ENCODE measurements at places on chromosomes 1 and 21.

GRCh38 chr1:88169939-88170338, 514.1 kb upstream of the PKN2 start:
- H3K4me3 ChIP-seq: no peak overlapping the region
- no peaks in the 10 kb centered on the region for H3K36me3 ChIP-seq
- H3K27me3 ChIP-seq: no peaks in the 10 kb centered on the region
- no peaks in the 10 kb centered on the region for H3K4me1 ChIP-seq
- no peak overlapping the region for H3K27ac ChIP-seq

DNA sequence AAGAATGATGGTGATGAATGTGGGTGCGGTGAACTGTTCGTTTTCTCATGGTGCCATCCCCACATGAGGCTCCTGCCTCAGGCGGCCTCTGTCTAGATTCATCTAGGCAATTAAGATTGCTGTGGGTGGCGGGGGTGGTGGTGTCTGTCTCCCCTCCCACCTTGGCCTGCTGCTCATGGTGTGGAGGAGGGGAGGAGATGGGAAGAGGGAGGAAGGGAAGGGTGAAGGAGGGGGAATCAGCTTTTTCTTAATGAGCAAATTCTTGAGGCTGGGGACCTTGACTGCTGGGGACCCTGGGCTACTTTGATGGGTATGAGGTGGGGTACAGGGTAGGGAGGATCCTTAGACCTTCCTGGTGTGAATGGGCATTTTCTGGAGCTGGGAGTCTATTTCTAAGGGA, 55.8 kb downstream of the H3-3A start:
- no peak for DNase-seq
- no peak overlapping the region for H3K27ac ChIP-seq
- no peak overlapping the region for H3K4me3 ChIP-seq
- H3K4me1 ChIP-seq: peaks cover 18% of the 10 kb centered on the region
- no peaks in the 10 kb centered on the region for H3K27me3 ChIP-seq
- H3K36me3 ChIP-seq: no peaks in the 10 kb centered on the region

GRCh38 chr21:33135925-33136324, 66.0 kb downstream of the OLIG1 start:
- no peak overlapping the region for H3K4me3 ChIP-seq
- DNase-seq: no peak
- no peak overlapping the region for H3K27ac ChIP-seq

DNA sequence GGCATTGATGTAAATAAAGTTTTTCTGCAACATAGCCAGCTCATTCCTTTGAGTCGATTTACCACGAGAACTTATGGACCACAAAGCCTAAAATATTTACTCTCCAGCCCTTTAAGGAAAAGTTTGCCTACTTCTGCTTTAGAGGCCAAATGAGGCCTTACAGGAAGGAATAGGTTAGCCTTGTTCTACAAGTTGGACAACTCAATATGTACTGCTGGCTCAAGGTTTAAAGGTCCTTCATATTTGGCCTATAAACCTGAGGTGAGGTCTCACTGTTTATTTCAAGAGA, 144.5 kb upstream of the DNAH14 start:
- no peak for DNase-seq
- H3K36me3 ChIP-seq: no peaks in the 10 kb centered on the region
- H3K27me3 ChIP-seq: no peaks in the 10 kb centered on the region
- no peak overlapping the region for H3K27ac ChIP-seq

DNA sequence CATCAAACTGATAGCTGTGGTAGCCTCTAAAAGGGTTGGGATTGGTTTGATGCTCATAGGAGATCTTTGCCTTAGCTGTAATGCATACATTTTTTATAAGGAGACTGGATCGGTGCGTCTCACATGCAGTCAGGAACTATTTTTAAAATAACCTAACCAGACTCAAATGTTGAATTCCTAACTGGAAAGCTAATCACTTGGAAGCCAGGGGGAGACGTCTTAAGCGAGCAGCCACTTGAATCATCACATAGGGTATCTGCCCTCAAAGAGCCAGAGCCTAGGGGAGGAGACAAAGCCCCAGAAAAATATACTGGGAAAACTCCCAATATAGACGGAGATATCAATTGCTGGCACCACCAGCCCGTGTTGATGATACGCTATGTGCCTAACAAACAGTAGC, 61.7 kb upstream of the PUM1 start:
- H3K4me3 ChIP-seq: no peak overlapping the region
- H3K36me3 ChIP-seq: no peaks in the 10 kb centered on the region
- DNase-seq: no peak
- no peaks in the 10 kb centered on the region for H3K27me3 ChIP-seq
- H3K4me1 ChIP-seq: no peaks in the 10 kb centered on the region

GRCh38 chr21:38527737-38528136, 29.5 kb upstream of the ERG start:
- H3K36me3 ChIP-seq: no peaks in the 10 kb centered on the region
- no peak for DNase-seq
- no peak overlapping the region for H3K27ac ChIP-seq
- H3K4me3 ChIP-seq: no peak overlapping the region

DNA sequence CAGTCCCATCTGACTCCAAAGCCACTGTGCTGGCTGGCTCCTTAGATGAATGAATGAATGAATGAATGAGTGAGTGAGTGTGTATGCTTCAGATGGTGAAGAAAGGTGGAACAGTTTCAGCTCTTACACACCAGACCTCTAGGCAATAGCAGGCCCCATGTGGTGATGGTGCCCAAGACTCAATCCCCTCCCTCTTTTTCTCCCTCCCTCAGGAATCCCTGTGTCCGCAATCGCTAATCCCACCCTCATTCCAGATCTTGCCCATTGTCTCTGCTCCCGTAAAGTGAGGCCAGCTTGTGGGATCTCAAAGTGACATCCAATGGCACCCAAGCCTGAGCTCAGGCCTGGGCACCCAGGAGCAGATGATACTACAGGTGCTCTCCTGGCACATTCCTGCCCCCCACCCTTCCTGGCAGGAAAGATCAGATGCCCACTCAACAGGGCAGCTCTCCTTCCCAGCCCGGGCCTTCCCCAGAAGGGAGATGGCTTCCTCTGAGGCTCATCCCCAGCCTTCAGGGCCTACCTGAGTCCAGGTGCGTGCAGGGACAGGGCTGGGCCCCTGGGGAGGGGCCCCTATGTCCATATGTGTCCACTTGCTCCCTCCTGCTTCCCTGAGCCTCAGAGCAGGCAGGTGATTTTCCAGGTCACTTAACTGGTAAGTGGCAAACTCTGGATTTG, 106.4 kb downstream of the HMGB4 start:
- H3K4me1 ChIP-seq: no peaks in the 10 kb centered on the region
- no peak overlapping the region for H3K4me3 ChIP-seq
- no peaks in the 10 kb centered on the region for H3K27me3 ChIP-seq
- no peaks in the 10 kb centered on the region for H3K36me3 ChIP-seq
- DNase-seq: no peak

DNA sequence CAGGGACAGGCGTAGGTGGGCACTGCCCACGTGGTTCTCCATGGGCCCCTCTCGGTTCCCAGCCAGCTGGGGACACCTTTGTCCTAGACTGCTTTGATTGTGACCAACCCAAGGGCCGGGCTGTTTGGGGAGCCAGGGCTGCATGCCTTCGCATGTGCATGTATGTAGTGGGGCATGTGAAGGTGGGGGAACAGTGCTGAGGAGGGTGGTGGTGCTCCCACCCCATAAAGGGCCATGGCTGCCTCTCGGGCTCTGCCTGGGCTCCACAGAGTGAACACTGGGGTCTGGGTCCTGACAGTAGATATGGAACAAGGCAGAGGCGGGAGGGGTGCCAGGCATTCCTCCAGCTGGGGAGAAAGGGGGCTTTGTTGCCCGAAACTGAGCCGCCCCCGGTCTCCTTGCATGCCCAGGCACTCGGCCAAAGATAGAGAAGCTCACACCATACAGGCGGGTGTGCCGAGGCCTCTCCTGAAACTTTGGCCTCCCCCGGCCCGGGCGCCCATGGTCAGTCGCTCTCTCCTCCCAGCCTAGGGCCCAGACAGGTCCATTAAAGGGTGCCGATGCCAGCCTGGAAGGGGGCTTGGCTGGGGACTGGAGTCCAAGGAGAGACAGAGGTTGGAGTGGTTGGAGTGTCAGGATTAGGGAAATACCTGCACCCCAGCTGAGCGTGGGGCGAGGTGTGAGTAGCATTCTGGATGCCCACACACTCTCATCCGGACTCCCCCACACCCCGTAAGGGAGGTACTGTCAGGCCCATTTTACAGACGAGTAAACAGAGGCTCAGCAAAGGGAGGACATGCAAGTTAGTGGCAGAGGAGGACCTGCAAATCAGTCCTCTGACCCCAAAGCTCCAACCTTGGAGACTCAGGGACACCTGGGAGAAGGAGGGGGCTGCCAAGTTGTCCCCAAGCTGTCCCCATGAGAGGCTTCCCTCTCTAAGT, 41.1 kb downstream of the EPHA2 start:
- no peaks in the 10 kb centered on the region for H3K36me3 ChIP-seq
- peaks cover 9% of the 10 kb centered on the region for H3K4me1 ChIP-seq
- H3K27me3 ChIP-seq: no peaks in the 10 kb centered on the region
- H3K4me3 ChIP-seq: no peak overlapping the region

DNA sequence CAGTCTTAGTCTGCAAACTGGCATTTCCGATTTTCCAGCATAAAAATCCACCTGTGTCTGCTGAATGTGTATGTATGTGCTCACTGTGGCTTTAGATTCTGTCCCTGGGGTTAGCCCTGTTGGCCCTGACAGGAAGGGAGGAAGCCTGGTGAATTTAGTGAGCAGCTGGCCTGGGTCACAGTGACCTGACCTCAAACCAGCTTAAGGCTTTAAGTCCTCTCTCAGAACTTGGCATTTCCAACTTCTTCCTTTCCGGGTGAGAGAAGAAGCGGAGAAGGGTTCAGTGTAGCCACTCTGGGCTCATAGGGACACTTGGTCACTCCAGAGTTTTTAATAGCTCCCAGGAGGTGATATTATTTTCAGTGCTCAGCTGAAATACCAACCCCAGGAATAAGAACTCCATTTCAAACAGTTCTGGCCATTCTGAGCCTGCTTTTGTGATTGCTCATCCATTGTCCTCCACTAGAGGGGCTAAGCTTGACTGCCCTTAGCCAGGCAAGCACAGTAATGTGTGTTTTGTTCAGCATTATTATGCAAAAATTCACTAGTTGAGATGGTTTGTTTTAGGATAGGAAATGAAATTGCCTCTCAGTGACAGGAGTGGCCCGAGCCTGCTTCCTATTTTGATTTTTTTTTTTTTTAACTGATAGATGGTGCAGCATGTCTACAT, 2.5 kb upstream of the OLFML3 start:
- H3K27me3 ChIP-seq: no peaks in the 10 kb centered on the region
- H3K27ac ChIP-seq: peak overlapping the region; percentile 66
- H3K36me3 ChIP-seq: no peaks in the 10 kb centered on the region
- no peak overlapping the region for H3K4me3 ChIP-seq

DNA sequence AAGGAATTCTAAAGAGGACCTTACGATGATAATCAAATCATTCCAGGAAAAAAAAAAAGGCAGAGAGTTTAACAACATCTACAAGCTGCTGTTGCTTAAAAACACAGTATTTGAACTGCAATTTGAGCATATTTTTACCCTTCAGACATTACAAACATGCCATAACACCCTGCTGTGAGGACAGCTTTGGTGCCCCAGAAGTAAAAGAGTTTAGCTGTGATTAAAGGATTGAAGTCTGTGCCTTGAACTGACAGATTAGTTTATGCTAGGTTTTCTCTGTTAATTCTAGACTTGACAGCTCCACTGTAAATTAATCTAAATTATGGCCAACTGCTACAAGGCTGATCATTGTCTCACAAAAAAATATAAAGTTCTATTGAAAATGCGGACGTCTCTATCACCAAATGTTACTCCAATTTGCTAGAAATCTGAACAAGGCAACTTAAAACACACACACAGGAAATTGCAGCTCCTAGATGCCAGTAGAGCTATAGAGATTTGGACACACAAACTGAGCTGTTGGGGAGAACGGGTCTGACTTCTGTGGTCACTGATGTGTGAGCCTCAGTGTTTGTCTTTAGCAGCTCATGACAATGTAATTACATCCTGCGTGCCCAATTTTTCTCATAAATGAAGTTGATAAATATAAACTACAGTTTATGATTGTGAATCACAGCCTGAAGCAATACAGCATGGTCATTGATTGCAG, 217.9 kb downstream of the NTNG1 start:
- H3K4me3 ChIP-seq: no peak overlapping the region
- no peaks in the 10 kb centered on the region for H3K27me3 ChIP-seq
- DNase-seq: no peak
- no peaks in the 10 kb centered on the region for H3K4me1 ChIP-seq

- no peaks in the 10 kb centered on the region for H3K27me3 ChIP-seq
- H3K4me3 ChIP-seq: no peak overlapping the region
- H3K4me1 ChIP-seq: no peaks in the 10 kb centered on the region
Observed at GRCh38 chr1:166432655-166433054, 265.9 kb upstream of the FAM78B start.

DNA sequence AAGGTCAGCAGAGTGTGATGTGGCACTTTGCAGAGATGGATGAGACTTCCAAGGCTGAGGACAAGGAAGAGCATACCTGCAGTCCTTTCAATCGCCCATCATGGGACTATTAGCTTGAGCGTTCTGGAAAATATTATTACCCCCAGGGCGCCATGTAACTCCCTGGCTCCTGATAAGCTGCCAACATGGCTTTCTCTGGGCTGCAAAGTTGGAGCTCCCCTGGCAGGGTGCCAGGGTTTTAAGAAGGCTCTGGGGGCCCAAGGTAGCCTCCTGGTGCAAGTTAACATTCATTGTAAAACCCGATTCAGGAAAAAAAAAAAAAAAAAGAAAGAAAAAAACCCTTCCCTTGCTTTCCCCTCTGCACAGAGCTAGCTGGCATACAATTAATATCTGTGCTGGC, 196.7 kb downstream of the PBX1 start:
- H3K27ac ChIP-seq: peak overlapping the region; percentile 82
- H3K36me3 ChIP-seq: no peaks in the 10 kb centered on the region
- no peak overlapping the region for H3K4me3 ChIP-seq
- H3K4me1 ChIP-seq: peaks cover 84% of the 10 kb centered on the region

GRCh38 chr1:27621051-27621920, 13.7 kb downstream of the FGR start:
- H3K36me3 ChIP-seq: no peaks in the 10 kb centered on the region
- H3K27me3 ChIP-seq: no peaks in the 10 kb centered on the region
- no peaks in the 10 kb centered on the region for H3K4me1 ChIP-seq
- H3K27ac ChIP-seq: no peak overlapping the region

DNA sequence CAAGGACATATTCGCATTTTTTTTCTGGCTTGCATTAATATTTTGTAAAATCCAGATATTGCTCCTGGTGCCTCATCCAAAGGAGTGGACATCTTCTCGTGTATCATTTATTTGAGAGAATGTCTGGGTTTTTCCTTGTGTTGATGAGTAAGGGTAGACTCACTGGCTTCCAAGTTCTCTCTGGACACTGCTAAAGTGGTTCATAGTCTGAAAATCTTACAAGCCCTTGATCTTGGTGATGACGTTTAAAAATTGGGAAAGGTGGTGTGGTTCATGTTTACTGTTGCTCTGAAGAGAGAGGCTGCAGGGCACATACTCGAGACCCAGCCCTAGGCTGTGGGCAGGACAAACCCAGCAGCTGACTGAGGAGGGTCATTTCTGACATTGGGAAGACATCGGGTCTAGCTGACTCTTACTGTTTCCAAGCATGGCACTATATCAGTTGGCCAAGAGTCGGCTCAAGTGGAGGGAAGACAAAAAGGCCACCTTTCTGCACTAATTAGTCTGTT, 296.2 kb downstream of the LMX1A start:
- no peak overlapping the region for H3K4me3 ChIP-seq
- H3K27me3 ChIP-seq: no peaks in the 10 kb centered on the region
- no peaks in the 10 kb centered on the region for H3K36me3 ChIP-seq
- no peak for DNase-seq
- peaks cover 10% of the 10 kb centered on the region for H3K4me1 ChIP-seq
